Colonic mucosa (tissue), 4 donors: ENCODE measurements at places on chromosomes 7 and 10. TPM values are rescaled to one million over a fixed set of nuclear protein-coding genes. Genes with fewer than 3 reads are reported as not detected.

- no peak for DNase-seq
Observed at GRCh38 chr10:97179731-97180362, 5.9 kb downstream of the SLIT1 start.

GRCh38 chr7:96219378-96220130 lies 102.3 kb downstream of the SLC25A13 start:
- no peak for DNase-seq

The COPS6 gene
- 67.3 TPM for total RNA-seq

GRCh38 chr10:36068542-36068941 lies 426.4 kb upstream of the FZD8 start:
- no peak for DNase-seq

GRCh38 chr10:22648547-22648961 lies 65.8 kb downstream of the PIP4K2A start:
- DNase-seq, result no peak

- DNase-seq, result no peak
Observed at GRCh38 chr7:113404245-113404644, 285.9 kb upstream of the SMIM30 start.

The IGF2BP3 gene
- 1.2 TPM for total RNA-seq

DNA sequence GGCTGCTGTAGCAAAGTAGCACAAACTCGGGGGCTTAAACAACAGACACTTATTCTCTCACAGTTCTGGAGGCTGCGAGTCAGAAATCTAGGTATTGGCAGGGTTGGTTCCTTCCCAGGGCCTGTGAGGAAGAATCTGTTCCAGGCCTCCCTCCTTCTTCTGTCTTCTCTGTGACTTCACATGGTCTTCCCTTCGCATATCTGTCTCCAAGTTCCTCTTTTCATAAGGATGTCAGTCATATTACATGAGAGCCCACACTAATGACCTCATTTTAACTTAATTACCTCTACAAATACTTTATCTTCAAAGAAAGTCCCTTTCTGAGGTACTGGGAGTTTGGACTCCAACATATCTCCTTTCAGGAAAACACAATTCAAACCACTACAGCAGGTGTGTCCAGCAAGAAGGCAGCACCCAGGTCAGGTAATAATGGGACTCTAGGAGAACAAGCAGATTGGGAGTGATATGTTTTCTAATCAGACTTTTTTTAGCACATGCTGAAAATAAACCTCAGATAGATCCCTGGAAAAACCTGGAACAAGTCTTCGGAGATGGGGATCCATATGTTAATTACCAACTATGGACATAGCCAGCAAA lies 11.7 kb downstream of the CREB5 start:
- no peak for DNase-seq

- DNase-seq, result no peak
Observed at GRCh38 chr10:60208676-60209269, 180.9 kb downstream of the ANK3 start.

DNA sequence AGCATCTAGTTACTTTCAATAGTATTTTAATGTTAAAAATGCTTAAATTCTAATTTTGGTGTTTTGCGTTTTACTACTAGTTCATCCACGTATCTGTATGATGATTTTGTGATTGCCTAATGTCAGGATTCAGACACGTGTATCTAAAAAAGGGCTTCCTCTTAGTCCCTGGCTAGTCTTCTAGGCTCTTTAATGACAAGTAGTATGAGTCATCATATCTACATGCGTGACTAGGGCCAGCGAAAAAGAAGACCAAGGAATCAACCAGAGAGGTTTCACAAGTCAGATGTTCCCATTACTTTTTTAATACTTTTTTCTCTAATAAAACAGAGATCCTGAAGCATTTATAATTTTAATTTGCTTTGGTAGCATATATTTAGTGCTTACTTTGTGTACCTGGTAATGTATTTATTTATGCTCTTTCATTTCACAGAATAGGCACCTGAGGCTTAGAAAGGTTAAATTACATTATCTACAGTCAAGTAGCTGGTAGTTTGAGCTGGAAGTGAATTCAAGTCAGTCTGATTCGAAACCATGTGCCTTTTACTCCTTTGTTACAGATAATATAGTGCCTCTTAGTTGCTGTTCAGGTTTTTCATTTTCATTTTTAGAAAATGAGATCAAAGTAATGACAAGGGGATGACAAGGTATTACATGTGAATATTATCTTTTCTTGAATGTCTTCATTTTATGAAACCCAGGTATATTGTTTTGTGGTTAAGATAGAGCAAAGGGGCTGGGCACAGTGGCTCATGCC lies 140.3 kb downstream of the FOXP2 start:
- DNase-seq, result no peak

The COL28A1 gene
- 3.5 TPM for total RNA-seq

The ARMH3 gene
- total RNA-seq, result 25.1 TPM

The ABCC2 gene
- total RNA-seq, result 0.45 TPM

- no peak for DNase-seq
Observed at GRCh38 chr10:74202356-74202755, 51.3 kb downstream of the ADK start.

DNA sequence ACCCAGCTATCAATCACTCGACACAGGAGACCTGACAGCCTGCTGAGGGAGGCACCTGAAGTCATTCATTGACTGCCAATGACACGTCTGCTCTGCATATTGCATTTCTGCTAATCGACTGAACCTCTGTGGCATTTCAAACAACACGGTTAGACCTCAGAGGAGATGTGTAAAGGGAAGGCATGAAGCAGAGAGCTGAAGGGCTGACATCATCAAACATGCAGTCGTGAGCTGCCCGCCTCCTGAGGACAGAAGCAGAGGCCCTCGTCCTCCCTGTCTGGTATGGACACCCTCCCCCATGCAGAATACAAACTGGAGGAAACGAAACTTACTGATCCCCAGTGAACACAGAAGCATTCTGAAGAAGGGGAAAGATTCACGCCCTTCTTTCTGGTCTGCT lies 462.6 kb upstream of the MGMT start:
- no peak for DNase-seq

The TMEM273 gene
- total RNA-seq, result 3.4 TPM

The ADRA2A gene
- total RNA-seq, result 12.8 TPM

The FAM131B gene
- 1.8 TPM for total RNA-seq

GRCh38 chr7:131066635-131067034 lies 261.0 kb upstream of the MKLN1 start:
- no peak for DNase-seq

The CRPPA gene
- 2.4 TPM for total RNA-seq

DNA sequence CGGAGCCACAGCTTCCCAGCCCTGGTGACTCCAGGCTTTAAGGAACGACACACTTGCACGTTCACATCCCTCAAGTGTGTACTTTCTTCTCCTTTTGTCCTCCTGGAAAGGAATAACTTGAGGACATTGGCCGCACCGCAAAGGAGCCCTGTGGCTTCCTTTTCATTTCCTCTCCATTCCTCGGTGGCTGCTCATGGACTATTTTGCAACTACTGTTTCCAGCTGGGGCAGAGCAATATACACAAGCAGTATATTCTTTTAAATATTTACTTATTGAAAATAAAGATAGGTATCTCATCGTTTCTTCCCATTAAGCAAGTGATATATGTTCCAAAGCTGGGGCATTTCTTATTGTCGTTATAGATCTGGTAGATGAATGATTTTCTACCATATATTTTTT lies 97.2 kb upstream of the LYZL1 start:
- DNase-seq, result no peak

The CDH23 gene
- total RNA-seq, result 1.4 TPM

DNA sequence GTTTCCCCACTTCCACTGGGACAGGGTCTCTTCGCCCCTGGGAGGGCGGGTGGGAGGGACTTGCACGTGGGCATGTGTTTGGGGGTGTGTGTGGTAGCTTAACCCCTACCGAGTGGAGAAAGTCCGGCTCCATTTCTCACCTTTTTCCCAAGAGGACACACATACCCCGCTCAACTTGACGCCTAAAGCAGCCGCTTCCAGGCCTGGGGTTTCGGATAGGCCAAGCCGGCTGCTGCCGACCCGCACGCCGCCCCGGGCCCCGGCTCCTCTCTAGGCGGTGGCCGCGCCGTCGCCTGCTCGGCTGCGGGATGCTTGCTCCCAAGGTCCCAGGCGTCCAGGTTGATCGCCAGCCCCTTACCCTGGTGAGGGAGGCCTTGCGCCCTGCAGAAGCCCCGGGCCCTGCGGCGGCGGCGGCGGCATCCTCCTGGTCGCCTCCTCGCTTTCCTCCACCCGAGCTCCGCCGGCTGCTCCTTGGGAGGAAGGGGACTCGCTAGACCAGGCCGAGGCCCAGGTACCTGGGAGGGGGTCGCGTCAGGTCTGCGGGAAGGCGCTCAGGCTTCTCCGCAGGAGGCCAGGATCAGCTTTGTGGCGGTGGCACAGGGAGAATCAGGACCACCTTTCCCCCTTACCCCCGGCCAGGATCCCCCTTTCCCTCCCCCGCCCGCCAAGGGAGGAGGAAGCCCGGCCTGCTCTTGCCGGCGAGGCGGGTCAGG lies 3.2 kb upstream of the GATA3 start:
- no peak for DNase-seq

DNA sequence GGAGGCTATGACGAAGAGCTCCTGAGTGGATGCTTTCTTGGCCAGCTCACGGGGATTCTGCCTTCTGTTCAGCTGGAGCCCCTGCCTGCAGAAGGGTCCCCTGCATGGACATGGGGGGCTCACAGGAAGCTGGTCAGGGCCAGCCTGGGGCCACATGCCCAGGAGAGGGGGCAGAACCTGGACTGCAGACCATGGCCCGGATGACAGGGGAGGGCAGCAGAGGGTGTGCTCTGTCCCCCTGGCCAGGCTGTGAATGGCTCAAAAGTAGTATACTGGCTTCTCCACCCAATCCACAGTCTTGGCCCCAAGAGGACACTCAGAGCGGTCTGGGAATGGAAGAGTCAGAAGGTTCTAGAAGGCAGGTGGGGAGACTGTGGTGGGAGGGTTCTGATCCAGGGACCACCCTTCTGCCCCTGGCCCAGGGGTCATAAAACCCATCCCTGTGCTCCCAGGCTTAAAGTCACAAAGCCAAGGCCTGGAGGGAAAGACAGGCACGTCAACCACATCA lies 40.3 kb downstream of the PPIF start:
- DNase-seq, result no peak

DNA sequence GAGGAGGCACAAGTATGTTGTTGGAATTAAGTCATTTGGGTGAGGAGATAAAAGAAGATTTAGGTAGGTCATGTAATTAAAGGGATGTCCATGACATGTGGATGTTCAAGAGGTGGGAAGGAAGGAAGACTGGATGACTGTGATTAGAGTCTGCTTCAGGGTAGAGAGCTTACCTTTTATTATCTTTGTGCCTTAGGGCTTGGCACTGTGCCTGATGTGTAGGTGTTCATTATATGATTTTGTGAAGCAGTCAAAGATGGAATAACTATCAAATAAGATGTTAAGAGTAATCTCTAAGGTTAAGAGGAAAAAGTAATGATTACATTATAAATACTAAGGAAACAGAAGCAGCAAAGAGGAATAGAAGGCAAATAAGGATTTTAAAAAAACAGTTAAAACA lies 97.8 kb downstream of the CDK14 start:
- no peak for DNase-seq

GRCh38 chr10:120971671-120972070 lies 120.5 kb downstream of the WDR11 start:
- DNase-seq, result no peak

The MRLN gene
- not detected for total RNA-seq

DNA sequence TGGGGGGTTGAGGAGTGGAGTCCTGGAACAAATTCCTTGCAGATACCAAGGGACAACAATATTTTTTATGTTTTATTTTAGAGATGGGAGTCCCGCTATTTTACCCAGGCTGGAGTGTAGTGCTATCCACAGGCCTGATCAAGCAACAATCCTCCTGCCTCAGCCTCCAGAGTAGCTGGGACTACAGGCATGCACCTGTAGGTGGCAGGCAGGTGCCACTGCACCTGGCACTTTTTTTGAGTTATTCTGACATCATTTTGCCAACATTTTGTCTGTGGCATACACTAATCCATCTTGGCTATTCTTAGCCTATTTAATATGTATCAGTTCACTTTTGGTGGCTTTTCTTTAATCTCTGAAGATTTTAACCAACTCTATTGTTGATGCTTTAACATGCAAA lies 317.8 kb upstream of the MTPN start:
- DNase-seq, result no peak

GRCh38 chr7:12630513-12630819 lies 57.0 kb upstream of the ARL4A start:
- no peak for DNase-seq

DNA sequence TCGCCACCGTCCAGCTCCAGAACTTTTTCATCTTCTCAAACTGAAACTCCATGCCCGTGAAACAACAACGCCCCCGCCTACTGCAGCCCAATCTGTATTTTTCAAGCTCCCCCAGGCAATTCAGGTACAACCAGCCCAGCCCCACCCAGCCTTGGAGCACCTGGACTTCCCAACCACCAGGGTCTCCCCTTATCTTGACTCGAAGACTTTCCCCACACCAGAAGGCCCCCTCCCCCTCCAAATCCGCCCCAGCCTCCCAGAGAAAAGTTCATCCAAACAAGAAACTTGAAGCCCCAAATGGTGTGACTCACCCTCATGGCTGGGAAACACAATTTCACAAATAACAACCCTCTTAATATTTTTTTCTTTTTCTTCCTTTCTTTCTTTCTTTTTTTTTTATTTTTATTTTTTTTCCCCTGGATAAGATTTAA lies 10.6 kb downstream of the ZCCHC24 start:
- no peak for DNase-seq

- DNase-seq, result no peak
Observed at GRCh38 chr10:114652402-114653368, 5.4 kb downstream of the ABLIM1 start.

DNA sequence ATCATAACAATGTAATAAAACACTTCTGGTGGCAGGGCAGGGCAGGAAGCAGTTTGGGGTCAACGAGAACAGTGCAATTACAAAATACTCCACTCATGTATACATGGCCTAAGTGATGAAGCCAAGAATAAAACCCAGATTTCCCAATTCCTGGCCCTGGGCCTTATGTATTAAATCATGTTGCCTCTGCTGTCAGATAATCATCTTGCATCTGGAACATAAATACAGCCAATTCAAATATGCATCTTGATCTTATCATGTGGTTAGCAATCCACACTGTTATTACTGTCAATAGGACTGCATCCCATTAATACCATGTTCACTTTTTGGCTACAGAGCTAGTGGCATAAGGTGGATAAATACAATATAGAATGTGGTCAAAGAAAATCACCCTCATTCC lies 186.5 kb upstream of the SLC25A13 start:
- no peak for DNase-seq

DNA sequence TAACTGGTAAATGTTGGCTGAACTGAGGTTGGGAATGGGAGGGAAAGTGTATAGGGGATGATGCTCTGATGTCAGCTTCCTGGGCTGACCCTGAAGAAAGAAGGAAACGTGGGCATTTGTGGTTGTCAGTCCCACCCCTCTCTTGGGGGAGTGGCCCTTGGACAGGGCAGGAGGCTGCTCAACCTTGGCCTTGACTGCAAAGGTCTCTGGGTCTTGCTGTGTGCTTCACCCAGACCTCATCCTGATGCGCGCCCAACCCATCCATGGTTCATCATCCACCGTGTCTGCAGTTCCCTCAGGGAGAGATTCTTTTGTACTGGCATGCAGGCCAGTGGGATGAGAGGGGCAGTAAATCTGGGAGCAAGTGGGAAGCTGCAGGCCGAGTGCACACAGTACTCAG lies 4.7 kb upstream of the ZYX start:
- no peak for DNase-seq
